ENCODE measurements at places on chromosomes 4 and X. TPM values are rescaled to one million over a fixed set of nuclear protein-coding genes. Genes with fewer than 3 reads are reported as not detected.

The AWAT2 gene
- not detected for polyA plus RNA-seq

DNA sequence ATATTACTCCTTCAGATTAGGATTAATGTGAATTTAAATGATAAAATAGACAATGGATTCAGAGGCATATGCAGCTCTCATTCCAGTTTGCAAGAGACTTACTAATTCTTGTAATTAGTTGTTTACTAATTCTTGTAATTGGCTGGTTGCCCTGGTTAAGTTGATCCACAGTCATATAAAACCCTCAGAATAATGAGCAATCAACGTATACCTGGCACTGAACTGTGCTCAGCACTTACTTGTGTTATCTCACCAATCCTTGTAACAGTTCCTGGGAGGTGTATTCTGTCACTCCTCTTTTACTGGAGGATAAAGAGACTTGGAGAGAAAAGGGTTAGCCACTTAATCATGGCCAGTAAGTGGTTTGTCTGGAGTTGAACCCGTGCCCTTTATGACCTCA lies 10.5 kb downstream of the HERC5 start:
- no peak overlapping the region for H3K27ac ChIP-seq
- no peaks in the 10 kb centered on the region for H3K27me3 ChIP-seq
- H3K36me3 ChIP-seq = peaks cover 58% of the 10 kb centered on the region
- DNase-seq = no peak

- H3K27ac ChIP-seq = no peak overlapping the region
- DNase-seq = no peak
- no peak overlapping the region for H3K4me3 ChIP-seq
Observed at GRCh38 chrX:80747832-80748231, 61.8 kb downstream of the BRWD3 start.

DNA sequence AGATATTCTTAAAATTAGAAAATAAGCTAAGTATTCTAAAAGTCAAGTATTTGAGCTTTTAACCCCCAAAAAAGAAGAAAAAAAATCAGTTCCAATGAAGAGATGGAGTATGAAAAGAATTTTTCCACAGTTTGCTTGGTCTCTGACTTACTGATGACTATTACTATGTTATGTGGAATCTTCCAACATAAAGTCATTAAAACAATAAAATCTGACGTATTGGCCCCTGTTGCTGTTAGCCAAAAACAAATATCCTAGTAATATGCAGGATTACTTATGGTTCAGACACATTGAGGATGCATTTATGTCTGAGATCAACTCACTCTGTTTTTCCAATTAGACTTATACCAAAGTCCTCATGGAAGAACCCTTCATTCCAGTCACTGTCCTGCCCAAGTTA lies 517.2 kb upstream of the ADGRL3 start:
- H3K4me3 ChIP-seq = no peak overlapping the region
- H3K27me3 ChIP-seq = no peaks in the 10 kb centered on the region
- H3K36me3 ChIP-seq = no peaks in the 10 kb centered on the region
- H3K27ac ChIP-seq = no peak overlapping the region

- no peak overlapping the region for H3K27ac ChIP-seq
- DNase-seq = no peak
- no peaks in the 10 kb centered on the region for H3K27me3 ChIP-seq
- no peaks in the 10 kb centered on the region for H3K4me1 ChIP-seq
Observed at GRCh38 chrX:4249401-4249800, 536.0 kb upstream of the PRKX start.

The CCNA2 gene
- 2.0 TPM for polyA plus RNA-seq

The KLHL34 gene
- polyA plus RNA-seq = 0.06 TPM

- H3K27me3 ChIP-seq = no peaks in the 10 kb centered on the region
- no peak overlapping the region for H3K4me3 ChIP-seq
- peak; percentile 7 for DNase-seq
- H3K27ac ChIP-seq = no peak overlapping the region
- no peaks in the 10 kb centered on the region for H3K36me3 ChIP-seq
Observed at GRCh38 chrX:46865281-46865680, 28.4 kb downstream of the RP2 start.

DNA sequence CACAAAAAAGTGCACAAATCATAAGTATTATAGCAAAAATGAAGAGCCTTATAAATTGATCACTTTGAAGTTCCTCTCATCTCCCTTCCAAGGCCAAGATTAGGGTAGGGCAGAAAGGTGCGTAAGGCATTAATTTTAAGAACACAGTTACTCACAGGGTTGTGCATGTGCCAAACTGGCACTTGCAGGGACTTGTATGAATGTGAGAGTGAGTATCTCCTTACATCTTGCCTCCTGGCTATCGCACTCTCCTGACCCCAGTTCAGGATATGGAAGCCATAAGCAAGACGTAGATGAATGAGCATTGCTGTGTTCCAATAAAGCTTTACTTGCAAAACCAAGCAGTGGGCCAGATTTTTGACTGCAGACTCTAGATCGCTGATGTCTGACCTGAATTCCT lies 510.1 kb upstream of the AADAT start:
- H3K36me3 ChIP-seq = no peaks in the 10 kb centered on the region
- H3K27ac ChIP-seq = no peak overlapping the region
- no peaks in the 10 kb centered on the region for H3K27me3 ChIP-seq
- no peaks in the 10 kb centered on the region for H3K4me1 ChIP-seq
- no peak overlapping the region for H3K4me3 ChIP-seq

- H3K36me3 ChIP-seq = no peaks in the 10 kb centered on the region
- no peaks in the 10 kb centered on the region for H3K4me1 ChIP-seq
- H3K27ac ChIP-seq = peak overlapping the region; percentile 20
- H3K27me3 ChIP-seq = no peaks in the 10 kb centered on the region
Observed at GRCh38 chr4:113382704-113383103, 333.3 kb downstream of the ANK2 start.

The OPHN1 gene
- 1.4 TPM for polyA plus RNA-seq

The GPR173 gene
- 0.44 TPM for polyA plus RNA-seq

The TGIF2LX gene
- polyA plus RNA-seq = not detected

DNA sequence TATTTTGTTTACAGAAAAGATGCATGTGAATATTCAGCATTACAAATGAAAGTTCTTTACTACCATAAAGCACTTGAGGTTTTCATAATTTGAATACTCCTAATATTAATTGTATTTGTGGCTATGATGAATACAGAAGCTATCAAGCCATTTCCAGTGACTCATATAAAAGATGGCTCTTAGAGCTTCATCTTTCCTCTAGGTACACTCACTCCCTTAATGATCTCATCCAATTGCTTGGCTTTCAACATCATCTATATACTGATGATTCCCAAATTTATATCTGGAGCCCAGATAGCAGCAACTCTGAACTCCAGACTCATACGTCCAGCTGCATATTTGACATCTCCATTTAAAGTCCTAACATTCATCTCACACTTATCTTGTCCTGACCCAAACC lies 183.4 kb upstream of the FAM241A start:
- no peak overlapping the region for H3K27ac ChIP-seq
- H3K4me3 ChIP-seq = no peak overlapping the region
- no peaks in the 10 kb centered on the region for H3K36me3 ChIP-seq
- H3K27me3 ChIP-seq = no peaks in the 10 kb centered on the region
- H3K4me1 ChIP-seq = no peaks in the 10 kb centered on the region
- DNase-seq = no peak

DNA sequence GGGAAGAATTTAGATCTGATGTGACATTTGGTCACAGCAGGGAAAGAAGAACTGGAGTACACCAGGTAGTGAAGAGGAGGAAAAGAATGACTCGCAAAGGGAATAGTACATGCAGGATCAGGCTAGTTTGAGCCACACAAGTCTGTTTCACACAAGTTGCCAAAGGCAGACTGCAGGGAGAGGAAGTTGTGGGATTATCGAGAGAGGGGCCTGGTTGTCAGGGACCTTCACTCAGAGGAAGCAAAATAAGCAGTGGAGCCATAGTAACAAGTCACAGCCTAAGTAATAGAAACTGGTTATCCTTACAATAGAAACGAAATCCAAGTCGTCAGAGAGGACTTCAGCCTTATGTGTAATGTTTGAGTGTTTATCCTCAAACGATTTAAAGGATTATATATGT lies 316.7 kb upstream of the HTR2C start:
- H3K27me3 ChIP-seq = no peaks in the 10 kb centered on the region
- H3K4me1 ChIP-seq = no peaks in the 10 kb centered on the region
- H3K27ac ChIP-seq = no peak overlapping the region

The ANXA10 gene
- 368 TPM for polyA plus RNA-seq

DNA sequence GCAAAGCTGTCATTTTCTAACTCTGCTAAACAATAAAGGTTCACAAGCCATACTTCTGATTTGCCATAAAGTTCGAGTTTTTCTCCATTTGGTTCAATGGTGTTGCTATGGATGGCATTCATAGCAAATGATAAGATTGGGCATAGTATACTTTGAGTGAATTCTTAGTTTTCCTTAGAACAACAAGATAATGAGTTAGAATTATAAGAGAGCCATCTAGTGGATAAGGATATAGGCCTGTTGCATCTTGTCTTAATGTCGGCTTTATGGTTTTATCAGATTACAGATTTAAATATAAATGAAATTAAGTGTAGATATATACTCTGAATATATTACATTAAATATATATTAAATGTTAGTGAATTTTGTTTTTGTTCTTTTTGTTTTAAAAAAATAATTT lies 644.6 kb downstream of the IL1RAPL1 start:
- H3K4me1 ChIP-seq = no peaks in the 10 kb centered on the region
- H3K36me3 ChIP-seq = no peaks in the 10 kb centered on the region
- no peak overlapping the region for H3K27ac ChIP-seq
- no peaks in the 10 kb centered on the region for H3K27me3 ChIP-seq
- no peak for DNase-seq
- no peak overlapping the region for H3K4me3 ChIP-seq

- H3K4me3 ChIP-seq = no peak overlapping the region
- H3K36me3 ChIP-seq = no peaks in the 10 kb centered on the region
- DNase-seq = no peak
- H3K27ac ChIP-seq = no peak overlapping the region
- no peaks in the 10 kb centered on the region for H3K4me1 ChIP-seq
- no peaks in the 10 kb centered on the region for H3K27me3 ChIP-seq
Observed at GRCh38 chr4:186740822-186741221, 17.2 kb upstream of the FAT1 start.

- H3K27ac ChIP-seq = no peak overlapping the region
- H3K27me3 ChIP-seq = no peaks in the 10 kb centered on the region
- no peak for DNase-seq
- H3K4me3 ChIP-seq = no peak overlapping the region
- no peaks in the 10 kb centered on the region for H3K4me1 ChIP-seq
Observed at GRCh38 chrX:27444093-27444908, 18.8 kb downstream of the PPP4R3C start.

GRCh38 chr4:138045036-138045435 lies 197.1 kb downstream of the SLC7A11 start:
- H3K27me3 ChIP-seq = no peaks in the 10 kb centered on the region
- no peak for DNase-seq
- no peaks in the 10 kb centered on the region for H3K36me3 ChIP-seq
- no peak overlapping the region for H3K27ac ChIP-seq
- no peaks in the 10 kb centered on the region for H3K4me1 ChIP-seq
- no peak overlapping the region for H3K4me3 ChIP-seq

GRCh38 chrX:19627533-19627932 lies 112.2 kb upstream of the MAP3K15 start:
- H3K36me3 ChIP-seq = no peaks in the 10 kb centered on the region
- no peak overlapping the region for H3K4me3 ChIP-seq
- peaks cover 5% of the 10 kb centered on the region for H3K27me3 ChIP-seq
- peaks cover 6% of the 10 kb centered on the region for H3K4me1 ChIP-seq
- no peak overlapping the region for H3K27ac ChIP-seq

- no peak overlapping the region for H3K4me3 ChIP-seq
- no peaks in the 10 kb centered on the region for H3K36me3 ChIP-seq
- DNase-seq = no peak
Observed at GRCh38 chrX:131609480-131609879, 65.6 kb downstream of the OR13H1 start.
